Sigmoid colon (tissue), 7 donors: ENCODE measurements at places on chromosomes 11 and 22.

DNA sequence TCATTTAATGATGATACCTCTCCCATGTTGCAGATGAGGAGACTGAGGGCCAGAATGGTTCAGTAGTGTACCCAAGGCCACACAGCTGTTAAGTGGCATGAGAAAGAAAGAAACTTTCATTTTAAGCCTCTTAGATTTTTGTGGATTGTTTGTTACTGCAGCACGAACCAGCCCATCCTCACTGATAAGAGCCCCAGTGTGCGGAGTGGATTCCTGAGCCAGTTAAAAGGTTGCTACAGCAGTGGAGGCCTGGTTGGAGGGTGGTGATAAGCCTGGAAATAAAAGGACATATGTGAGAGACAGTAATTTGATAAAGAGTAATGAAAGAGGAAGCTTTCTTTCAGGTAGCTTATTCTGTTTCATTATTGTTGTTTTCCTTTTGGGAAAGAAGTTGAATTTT lies 89.0 kb downstream of the ATXN10 start:
- DNase-seq = no peak

- no peak for DNase-seq
Observed at GRCh38 chr22:46122980-46123693, 27.2 kb upstream of the PPARA start.

DNA sequence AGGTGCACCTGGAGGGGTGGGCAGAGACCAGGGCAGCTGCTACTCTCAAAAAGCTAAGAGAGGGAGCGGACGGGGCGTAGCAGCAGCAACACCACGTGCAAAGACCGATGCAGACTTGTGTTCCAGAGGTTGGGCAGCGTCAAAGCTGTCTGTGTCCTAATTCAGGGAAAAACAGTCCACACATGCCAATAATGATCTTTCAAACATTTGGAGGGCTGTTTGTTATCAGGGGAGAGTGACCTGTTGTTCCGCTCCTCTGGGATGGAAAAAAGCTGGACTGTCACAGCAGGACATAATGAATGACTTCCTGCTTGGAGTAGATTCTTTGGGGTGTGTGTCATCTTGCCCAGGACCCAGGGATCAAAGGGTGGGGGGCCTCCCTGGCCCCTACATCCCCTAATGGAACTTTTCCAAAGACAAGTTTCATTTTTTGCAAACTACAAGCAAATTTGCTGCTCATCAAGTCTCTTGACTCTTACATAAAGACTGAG lies 6.2 kb upstream of the FBLN1 start:
- peak; percentile 79 for DNase-seq

DNA sequence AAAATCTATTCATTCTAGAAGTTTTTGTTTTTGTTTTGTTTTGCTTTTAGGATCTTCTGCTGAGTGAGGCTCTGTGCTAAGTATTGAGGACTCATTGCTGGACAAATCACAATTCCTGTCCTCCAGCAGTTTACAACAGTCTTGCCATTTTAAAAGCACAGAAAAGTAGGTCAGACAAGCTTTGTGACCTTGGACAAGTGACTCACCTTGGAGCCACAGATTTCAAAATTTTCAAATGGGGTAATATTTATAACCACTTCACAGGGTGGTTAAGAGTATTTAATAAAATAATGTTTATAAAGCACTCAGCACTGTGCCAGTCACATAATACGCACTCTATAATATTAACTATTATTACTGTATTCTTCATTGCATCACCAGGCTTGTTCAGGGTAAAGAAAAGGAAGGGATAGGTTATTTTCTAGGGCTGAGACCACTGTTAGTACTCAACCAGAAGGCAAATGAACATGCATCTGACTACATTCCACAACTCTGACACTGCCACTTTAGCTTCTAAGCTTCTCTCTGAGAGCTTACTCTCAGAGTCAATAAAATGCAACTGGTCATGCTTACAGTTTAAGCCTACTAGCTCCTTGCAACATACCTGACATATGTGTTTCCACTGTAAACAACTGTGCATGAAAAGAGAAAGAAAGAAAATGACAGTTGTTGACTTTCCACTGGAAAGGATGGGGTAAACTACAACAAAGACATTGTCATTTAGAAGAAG lies 63.2 kb upstream of the FIBIN start:
- no peak for DNase-seq

- no peak for DNase-seq
Observed at GRCh38 chr11:97363331-97363730, 973.5 kb downstream of the JRKL start.

GRCh38 chr11:102197670-102198139 lies 87.5 kb downstream of the YAP1 start:
- DNase-seq = no peak

GRCh38 chr22:19904935-19905334 lies 36.6 kb upstream of the COMT start:
- no peak for DNase-seq

DNA sequence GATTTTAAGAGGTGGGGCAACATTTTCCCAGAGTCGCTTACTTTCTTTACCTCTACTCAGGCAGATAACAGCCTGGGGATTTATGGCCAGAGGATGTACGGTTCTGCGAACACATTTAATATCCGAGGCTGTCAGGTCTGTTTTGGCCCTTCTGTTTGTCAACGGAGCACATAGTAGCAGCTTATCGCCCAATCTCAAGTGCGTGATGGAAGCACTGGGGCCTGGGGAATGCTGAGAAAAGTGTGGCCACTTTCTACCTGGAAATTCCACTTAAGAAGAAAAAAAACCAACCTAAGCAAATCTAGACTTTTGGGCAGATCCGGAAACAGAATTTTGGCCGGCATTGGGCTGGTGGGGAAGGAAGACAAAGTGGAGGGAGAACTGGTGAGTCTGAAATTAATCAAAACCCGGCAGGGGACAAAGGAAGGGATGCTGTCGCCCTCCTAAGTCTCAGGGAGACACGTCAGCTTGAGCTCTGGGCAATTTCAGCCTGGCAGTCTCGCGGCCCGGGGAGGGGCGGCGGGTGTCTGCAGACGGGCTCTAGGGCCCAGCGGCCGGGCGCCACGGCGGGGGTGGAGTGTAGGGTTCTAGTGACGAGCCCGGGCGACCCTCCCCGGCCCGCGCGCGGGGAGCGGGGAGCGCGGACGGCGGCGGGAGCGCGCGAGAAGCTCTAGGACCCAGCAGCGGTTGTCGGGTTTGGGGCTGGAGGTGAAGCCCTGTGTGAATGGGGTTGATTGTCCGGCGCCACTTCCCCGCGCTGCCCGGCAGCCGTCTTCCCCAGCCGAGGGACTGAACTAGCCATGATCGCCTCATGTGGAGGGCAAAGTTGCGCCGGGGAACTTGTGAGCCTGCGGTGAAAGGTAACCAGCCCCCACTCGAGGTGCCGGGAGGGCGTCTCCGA lies at the start of gene AMOTL1:
TSS of gene AMOTL1 (plus strand) at position 656 of the 901 bp plus-strand sequence. CDS start at position 812, 156 bp downstream.
- DNase-seq = peak; percentile 96

- DNase-seq = no peak
Observed at GRCh38 chr22:16915701-16916100, 90.5 kb upstream of the XKR3 start.
